ENCODE measurements at places on chromosomes 1 and 21.

DNA sequence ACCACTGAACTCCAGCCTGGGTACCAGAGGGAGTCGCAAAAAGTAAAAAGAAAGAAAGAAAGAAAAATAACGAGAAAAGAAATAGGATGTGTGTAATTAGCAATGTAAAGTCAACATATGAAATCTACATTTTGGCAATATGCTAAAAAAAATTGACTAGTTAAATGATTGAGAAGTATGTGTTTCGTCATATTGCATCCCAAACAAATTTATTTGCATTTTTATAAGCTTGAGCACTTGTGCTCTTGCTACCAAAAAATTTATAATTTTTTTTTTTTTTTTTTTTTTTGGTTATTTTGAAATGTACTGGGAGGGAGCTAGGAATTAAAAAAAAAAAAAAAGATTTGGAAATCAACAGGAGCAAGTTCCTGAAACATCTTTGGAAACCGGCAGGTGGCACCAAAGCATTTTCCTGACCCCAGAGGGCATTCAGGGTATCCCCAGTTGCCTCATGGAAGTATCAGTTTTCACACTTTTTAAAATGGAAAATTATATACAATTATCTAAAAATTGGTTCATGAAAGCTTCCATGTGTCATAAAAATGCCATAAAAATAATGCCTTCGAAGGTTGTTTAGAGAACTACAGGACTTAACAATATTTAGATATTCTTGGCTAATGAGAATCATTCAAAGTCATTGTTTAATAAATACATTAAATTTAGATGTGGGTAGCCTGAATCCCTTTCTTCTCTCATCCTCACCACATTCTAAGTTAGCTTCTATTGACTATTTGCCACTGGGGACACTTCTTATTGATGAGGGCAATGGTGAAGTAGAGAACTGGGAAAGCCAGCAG lies 4.8 kb upstream of the HEATR1 start:
- DNase-seq: no peak

- no peak for DNase-seq
Observed at GRCh38 chr1:198161718-198162090, 4.9 kb downstream of the NEK7 start.

- no peak for DNase-seq
Observed at GRCh38 chr1:243980471-243980870, 70.6 kb upstream of the ZBTB18 start.

DNA sequence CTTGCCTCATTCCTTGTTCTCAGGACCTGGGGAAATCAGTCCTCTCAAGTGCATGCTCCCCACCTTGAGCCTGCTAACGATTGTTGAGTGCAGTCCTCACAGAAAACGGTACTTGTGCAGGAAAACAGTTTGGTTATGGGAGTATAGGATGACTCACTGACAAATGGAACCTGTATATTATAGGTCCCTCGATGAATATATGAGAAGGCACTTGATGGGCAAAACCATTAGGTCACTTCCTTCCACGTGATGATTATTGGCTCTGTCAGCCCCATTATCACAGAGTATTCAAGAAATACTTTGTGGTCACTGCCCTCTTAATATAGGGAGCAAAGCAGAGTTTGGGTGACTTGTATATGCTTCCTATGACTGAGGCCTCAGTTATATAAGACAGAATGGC lies 6.2 kb downstream of the CCDC17 start:
- DNase-seq: no peak
